MCF 10A (cell line): ENCODE measurements at places on chromosomes 12 and 14.

DNA sequence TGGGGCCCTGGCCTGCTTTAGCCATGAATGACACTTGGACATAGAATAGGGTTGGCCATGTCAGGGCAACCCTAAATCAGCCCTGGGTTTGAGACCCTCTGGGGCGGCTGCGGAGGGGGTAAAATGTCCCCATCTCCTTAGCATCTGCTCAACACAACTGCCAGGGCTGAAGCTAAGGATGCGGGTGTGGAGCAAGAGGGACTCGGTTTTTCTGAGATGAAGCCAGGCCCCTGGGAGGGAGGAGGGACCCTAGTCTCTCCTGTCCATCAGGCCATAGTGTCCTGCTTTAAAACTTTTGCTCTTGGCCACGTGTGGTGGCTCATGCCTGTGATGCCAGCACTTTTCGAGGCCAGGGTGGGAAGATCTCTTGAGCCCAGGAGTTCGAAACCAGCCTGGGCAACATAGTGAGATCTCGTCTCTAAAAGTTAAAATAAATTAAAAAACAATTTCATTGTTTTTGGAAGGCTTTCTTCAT is 778 bp upstream of the C1R start:
- no peaks in the 10 kb centered on the region for H3K27me3 ChIP-seq
- peak overlapping the region; percentile 93 for H3K27ac ChIP-seq
- H3K36me3 ChIP-seq: peaks cover 48% of the 10 kb centered on the region
- DNase-seq: no peak
- H3K4me1 ChIP-seq: peaks cover 26% of the 10 kb centered on the region

GRCh38 chr14:92653162-92653651 is 95.2 kb downstream of the LGMN start:
- no peak overlapping the region for H3K27ac ChIP-seq
- DNase-seq: no peak
- H3K4me1 ChIP-seq: peaks cover 19% of the 10 kb centered on the region
- H3K36me3 ChIP-seq: peaks cover 7% of the 10 kb centered on the region

DNA sequence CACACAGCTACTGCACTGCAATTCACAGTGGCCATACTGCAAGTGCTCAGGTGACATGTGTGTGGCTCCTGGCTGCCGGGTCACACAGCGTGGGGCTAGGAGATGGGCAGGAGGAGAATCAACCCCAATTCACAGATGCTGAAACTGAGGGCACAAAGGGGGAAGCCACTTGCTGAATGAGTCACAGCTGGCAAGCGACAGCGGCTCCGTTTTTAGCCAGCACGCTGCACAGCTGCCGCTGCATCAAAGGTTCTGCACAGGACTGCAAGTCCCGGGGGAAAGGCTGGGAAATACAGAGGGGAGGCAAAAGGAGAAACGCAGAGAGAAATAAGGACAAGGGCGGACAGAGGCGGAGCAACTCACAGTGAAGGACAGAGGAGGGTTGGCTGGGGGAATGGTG is 57.9 kb downstream of the KDM2B start:
- no peaks in the 10 kb centered on the region for H3K36me3 ChIP-seq
- H3K4me1 ChIP-seq: no peaks in the 10 kb centered on the region
- no peak for DNase-seq

- no peak overlapping the region for H3K27ac ChIP-seq
- H3K36me3 ChIP-seq: no peaks in the 10 kb centered on the region
- peaks cover 12% of the 10 kb centered on the region for H3K4me1 ChIP-seq
Observed at GRCh38 chr12:49924628-49925246, 21.0 kb upstream of the FAIM2 start.

DNA sequence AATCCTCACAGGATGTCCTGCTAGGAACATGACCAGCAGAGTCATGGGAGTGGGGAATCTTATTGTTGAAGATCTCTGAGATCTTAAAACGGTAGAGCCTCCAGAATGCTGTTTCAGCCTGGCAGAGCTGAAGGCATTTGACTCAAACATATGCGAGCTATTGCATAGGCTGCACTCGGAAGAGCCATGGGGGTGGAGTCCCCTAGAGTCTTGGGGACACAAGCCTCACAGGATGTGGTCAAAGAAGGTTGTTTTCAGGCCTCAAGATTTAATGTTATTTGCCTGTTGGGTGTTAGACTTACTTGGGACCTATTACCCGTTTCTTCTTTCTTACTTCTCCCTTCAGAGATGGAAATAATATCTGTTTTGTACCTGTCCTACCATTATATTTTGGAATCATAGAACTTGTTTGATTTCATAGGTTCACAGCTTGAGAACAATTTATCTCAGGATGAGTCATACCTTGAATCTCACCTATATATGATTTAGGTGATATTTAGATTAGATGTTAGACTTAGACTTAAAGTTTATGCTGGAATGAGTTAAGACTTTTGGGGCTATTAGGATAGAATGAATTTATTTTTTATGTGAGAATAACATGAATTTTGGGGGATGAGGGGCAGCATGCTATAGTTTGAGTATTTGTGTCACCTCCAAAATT is 172.2 kb upstream of the ATP2B1 start:
- no peak overlapping the region for H3K4me3 ChIP-seq
- no peak for DNase-seq
- no peaks in the 10 kb centered on the region for H3K36me3 ChIP-seq
- no peaks in the 10 kb centered on the region for H3K27me3 ChIP-seq
- H3K27ac ChIP-seq: no peak overlapping the region
